ENCODE measurements at places on chromosomes 11 and 22.

DNA sequence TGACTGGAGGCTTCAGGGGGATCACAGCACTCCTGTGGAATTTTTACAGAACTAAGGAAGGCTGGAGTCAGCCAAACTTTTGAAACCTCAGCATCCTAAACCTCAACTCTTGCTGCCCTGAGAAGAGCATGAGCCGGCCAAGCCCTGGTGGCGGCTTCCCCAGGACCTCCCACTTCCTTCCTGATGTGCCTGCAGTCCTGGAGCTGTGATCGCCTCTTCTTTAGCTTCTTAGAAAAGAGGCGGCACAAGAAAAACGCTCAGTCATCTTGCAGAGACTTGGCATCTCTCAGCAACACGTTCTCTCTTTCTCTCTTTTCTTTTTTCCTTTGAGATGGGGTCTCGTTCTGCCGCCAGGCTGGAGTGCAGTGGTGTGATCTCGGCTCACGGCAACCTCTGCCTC is 40.4 kb upstream of the AMPD3 start:
- DNase-seq = no peak

- no peak for DNase-seq
Measured at GRCh38 chr22:32605576-32605975, 131.0 kb downstream of the FBXO7 start.

GRCh38 chr11:119854521-119854920 is 125.5 kb upstream of the NECTIN1 start:
- no peak for DNase-seq

GRCh38 chr11:2191883-2192282 is 20.3 kb upstream of the TH start:
- no peak for DNase-seq

DNA sequence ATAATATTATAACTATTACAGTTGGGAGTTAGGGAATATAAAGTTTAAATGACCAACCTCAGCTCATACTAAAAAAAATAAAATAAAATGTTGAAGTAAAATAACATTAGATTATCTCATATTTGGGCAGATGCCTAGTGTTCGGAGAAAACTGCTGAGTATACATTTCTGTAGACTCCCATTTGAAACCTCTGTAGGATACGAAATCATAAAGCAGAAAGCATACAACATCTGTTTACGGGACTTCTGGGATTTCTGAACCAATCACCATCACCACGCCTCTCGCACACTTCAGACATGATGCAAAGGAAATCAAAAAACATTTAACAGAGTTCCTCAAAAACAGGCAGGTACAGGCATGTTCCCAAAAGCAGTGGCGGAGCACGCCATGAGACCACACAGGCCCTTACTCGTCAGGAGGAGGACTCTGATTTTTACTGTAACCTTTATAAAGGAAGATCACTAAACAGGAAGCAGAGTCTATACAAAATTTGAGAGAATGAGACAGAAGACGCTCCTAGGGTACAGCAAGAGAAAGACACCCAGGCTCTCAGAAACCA is 8.6 kb downstream of the ZNF195 start:
- no peak for DNase-seq

GRCh38 chr11:46712874-46713576 is 6.0 kb upstream of the F2 start:
- DNase-seq = no peak

Measured in stimulated activated CD4-positive, alpha-beta T cell treated with anti-CD3 and anti-CD28 coated beads, Interleukin-12 subunit alpha, Interleukin-12 subunit beta, amount 100 ng/mL, for 48 hours (primary cell).